ENCODE measurements at places on chromosomes 3 and 15.

DNA sequence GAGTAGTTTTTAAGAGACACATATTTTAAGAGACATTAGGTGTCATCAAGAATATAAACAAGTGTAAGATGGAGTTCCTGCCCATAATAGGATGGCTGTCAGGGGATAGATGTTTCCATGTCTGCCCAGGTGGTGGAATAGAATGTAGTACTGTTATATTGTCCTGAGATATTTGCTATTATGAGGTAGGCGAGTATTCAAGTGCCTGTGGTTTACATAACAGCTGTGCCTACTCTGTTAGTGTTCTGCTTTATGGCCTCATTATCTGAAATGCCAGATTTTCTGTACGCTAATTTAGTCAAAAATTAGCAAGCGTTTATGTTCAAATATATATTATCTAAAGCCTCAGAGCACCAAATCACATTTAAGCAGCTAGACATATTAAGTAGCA lies 360.2 kb upstream of the ROPN1 start:
- DNase-seq, result no peak

DNA sequence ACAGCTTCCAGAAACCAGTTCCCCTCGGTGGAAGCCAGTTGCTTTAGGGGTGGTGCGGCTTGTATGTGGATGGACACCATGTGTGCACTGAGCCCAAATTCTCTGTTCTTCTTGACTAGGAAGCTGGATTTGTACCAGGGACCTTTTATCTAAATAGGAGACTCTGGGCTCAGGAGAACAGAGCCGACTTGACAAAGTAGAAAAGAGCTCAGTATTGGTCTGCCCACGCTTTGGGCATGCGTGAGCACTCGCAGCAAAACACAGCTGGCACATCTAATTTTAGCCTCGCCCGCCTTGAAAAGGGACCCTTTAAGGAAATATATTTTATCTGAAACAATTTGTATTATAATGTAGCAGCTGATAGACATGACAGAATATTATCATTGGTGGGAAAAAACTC lies 1.1 kb upstream of the RBMS3 start:
- DNase-seq, result no peak

DNA sequence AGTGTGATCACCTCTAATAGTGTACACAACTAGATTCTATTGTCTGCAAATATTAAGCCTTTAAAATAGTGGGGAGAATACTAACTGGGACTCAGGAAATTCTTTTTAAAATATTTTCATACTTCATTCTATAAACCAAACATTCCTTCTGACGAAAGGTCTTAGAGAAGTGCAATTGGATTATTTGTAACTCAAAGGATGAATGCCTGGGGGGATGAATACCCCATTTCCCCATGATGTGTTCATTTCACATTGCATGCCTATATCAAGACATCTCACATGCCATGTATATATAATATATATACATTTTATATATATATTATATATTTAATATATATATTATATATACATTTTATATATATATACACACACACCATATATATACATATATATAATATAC lies 189.9 kb downstream of the VGLL3 start:
- no peak for DNase-seq

- DNase-seq, result no peak
Measured at GRCh38 chr3:48247401-48247811, 6.5 kb downstream of the ZNF589 start.

GRCh38 chr15:48630245-48630644 lies 15.3 kb downstream of the FBN1 start:
- no peak for DNase-seq

GRCh38 chr15:29695489-29696167 lies 126.6 kb downstream of the TJP1 start:
- DNase-seq, result no peak

- no peak for DNase-seq
Measured at GRCh38 chr3:171770689-171771620, 39.3 kb downstream of the PLD1 start.

GRCh38 chr3:55770077-55770476 lies 283.0 kb upstream of the WNT5A start:
- no peak for DNase-seq

DNA sequence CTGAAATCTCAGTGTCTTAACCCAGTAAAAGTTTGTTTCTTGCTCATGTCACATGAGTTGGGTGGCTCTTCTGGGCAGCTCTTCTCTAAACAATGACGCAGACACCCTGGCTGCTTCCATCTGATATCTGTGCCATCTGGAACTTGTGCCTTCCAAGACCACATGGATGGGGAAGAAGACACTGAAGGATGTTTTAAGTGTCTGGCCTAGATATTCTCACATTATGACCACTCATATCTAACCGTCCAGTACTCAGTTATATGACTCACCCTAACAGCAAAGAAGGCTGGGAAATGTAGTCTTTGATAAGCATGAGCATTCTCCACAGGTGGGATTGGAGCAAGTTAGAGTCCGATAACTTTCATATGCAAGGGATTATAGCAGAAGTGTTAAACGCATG lies 66.4 kb downstream of the RYR3 start:
- no peak for DNase-seq

DNA sequence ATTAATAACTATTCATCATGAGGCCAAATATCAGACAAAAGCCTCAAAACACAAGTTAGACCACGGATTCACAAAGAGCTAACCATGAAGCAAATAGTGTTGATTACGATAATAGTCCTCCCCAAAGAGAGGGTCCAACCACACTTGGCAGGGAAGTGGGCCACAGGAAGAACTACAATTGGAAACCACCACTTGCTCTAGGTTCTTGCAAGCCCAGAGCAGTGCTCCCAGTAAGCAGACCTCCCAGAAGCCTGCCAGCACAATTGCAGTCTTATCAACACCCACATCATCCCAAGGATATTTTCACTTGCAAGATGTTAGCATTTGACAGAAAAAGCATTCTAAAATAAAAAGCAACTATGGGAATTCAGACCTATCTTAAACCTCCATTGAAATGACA lies 11.3 kb downstream of the SETD2 start:
- no peak for DNase-seq

DNA sequence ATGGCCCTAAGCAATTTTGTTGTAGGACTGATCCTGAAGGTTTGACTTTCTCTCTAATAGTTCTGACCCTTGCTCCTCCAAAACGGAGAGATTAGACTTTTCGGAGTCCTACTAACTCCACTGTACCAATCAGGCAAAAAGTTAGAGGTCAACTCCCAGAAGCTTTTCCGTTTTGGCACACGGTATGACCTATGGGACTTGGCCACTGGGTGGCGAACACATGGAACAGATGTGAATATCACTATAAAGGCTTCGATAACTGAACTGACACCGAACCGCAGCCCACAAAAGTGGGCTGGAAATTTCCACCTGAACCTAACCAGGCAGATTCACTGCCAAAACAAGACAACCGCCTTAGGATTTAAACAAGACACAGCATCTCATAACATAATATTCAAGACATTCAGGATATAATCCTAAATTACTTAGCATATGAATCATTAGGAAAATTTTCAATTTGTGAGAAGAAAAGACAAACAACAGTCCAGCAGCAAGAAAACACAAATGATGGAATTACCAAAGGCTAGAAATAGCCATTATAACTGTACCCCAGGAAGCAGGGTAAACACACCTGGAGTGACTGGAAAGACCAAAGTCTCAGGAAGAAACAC lies 12.2 kb upstream of the TM2D3 start:
- DNase-seq, result no peak

GRCh38 chr3:154540950-154541604 lies 111.1 kb upstream of the GPR149 start:
- no peak for DNase-seq

GRCh38 chr15:99522288-99522687 lies 43.5 kb upstream of the MEF2A start:
- DNase-seq, result no peak

DNA sequence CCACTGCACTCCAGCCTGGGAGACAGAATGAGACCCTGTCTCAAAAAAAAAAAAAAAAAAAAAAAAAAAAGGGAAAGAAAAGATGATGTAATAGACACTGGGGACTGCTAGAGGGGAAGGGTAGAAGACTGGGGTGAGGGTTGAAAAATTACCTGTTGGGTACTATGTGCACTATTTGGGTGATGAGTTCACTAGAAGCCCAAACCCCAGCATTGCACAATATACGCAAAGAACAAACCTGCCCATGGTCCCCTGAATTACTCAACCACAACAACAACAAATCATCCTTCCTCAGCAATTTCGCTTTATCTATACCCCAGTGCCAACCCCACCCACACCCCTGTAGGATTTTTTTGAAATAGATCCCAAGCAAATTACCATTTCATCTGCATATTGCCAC lies 13.5 kb downstream of the NIPA1 start:
- no peak for DNase-seq

DNA sequence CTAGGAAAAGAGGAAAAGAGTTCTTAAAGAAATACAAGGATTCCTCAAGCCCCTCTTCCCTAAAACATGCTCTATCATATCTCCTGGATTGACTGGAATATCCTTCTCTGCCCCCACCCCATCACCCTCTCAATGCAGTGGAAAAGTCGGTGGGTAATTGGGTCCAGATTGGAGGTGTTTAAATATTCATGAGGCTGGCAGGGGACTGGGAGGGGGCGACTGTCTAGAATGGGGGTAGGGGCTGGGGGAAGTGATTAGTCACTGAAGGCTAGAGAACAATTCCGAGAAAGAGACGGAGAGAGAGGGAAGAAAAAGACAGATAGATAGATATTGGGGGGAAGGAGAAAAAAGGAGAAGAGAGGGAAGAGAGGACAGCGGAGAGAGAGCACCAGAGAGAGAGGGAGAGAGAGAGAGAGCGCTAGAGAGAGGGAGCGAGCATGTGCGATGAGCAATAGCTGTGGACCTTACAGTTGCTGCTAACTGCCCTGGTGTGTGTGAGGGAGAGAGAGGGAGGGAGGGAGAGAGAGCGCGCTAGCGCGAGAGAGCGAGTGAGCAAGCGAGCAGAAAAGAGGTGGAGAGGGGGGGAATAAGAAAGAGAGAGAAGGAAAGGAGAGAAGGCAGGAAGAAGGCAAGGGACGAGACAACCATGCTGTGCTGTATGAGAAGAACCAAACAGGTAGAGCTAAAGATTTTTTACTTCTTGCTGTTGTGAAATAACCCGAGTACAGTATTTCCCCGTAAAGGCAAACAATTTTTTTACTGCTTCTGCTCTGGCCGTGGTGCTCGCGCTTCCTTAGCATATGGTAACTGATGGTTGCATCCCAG lies at the start of gene GAP43:
GAP43 (plus strand) TSS at position 467 of the 825 bp plus-strand sequence; CDS start at position 647, 180 bp downstream.
- DNase-seq, result no peak

DNA sequence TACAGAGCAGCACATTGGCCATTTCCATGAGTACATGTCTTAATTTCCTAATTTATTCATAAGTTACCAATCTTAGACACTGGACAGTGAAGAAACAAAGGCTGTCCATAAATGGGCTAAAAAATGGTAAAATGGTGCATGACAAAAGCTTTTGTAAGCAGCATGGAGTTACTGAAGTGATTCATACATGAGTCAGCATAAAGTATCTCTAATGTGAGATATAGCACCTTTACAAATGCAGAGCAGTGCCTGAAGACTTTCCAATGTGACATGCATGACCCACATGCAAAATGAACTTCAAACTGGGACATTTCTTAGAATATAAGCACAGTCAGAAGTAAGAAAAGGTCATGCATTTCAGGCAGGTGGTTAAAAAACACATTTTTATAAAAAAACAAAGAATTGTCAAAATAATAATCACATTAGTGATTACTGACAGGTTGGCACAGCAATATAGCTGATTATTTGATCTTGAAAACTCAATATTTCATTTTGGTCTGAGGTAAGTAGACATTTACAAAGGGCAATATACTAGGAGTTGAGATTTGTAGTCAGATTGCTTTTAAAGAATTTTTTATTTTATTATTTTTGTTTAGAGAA lies 299.3 kb downstream of the PLCL2 start:
- DNase-seq, result no peak

GRCh38 chr3:98233468-98233867 lies 30.6 kb upstream of the OR5H6 start:
- DNase-seq, result no peak

DNA sequence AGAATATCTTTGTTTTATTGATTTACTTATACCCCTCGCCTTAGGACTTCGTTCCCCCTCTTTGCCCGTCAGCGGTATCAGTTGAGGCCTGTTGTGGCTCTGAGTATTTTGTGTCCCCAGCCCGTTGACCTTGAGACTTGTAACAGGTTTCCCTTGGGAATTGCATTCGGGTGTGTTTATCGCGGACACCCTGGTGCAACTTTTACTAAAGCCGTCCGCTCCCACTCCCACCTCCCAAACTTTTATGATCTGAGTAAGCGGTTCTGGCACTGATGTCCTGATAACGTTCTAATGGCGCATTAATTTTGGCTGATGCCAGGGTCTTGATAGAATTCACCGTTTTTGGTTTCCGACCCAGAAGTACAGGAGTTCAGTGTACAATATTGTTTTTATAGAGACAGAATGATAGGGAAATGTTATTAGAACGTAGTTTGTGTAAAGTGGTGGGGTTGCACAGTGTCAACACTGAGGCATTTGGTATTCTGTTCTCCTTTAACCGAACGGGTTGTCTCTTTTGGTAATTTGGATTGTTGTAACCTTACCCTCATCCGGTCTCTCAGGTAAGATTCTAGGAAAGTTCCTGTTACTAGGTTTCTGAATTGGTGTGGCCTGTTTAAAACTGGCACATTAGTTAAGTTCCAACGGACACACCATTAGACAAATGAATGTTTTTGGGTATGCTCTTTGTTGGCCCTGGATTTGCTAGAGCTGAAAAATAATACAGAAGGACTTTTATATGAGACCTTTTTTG lies 47.8 kb downstream of the OIP5 start:
- no peak for DNase-seq

DNA sequence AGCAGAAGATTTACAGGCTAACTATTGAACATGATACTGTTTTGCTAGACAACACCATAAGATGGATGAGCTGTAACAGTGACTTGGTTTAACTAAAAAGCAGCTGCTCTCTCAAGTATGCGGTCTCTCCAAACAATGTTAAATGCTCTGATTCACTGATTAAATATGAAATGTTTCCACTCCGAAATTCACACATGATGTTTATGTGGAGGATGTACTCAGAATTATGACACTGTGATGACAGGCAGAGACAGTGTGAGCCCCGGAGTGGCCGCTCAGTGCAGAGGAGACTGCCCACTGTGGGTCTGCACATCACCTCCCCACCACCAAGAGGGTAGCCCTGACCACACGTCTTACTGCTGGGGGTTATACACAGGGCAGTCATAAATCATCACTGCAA lies 83.9 kb upstream of the MEX3B start:
- no peak for DNase-seq

DNA sequence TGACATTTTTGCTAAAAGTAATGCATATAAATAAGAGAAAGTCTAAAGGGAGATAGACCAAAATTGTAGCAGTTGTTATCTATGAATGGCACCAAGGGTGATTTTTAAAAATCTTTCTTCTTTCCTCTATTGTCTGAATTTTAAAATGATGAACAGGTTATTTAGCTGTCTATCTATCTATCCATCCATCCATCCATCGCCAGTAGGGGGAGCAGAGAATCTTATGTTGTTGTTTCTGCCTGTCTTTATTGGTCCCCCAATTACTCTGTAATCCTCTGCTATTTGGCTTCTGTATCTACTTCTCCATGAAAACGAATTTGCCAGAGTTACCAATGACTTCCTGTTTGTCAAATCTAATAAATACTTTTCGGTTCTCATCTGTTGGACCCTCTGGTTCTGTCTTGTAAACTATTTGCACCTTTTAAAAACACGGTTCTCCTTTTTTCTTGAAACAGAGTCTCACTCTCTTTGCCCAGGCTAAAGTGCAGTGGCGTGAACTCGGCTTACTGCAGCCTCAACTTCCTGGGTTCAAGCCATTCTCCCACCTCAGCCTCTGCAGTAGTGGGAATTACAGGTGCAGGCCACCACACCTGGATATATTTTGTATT lies 86.0 kb downstream of the ECT2 start:
- DNase-seq, result no peak
